ENCODE measurements at places on chromosomes 12 and 14. TPM values are rescaled to one million over a fixed set of nuclear protein-coding genes. Genes with fewer than 3 reads are reported as not detected.
A peak's percentile ranks its signal among the peaks of the same experiment; 100 is the strongest.

GRCh38 chr12:13198241-13198640 lies 1.7 kb downstream of the EMP1 start:
- DNase-seq: no peak
- no peaks in the 10 kb centered on the region for H3K27me3 ChIP-seq
- no peaks in the 10 kb centered on the region for H3K4me1 ChIP-seq
- no peak overlapping the region for H3K27ac ChIP-seq
- H3K36me3 ChIP-seq: no peaks in the 10 kb centered on the region

BBOF1 gene
- polyA plus RNA-seq: 13.4 TPM

DNA sequence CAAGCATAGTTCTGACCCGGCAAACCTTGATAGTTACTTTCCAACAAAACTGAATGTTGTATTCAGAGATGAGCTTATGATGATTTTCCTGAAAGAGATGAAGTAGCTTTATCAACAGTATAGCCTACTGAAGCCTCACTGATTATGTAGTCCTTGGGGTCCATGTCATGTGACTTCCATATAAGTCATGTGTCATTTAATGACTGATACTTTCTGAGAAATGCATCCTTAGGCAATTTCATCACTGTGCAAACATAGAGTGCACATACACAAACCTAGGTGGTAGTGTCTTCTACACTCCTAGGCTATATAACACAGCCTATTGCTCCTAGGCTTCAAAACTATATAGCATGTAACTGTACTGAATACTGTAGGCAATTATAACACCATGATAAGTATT lies 28.5 kb upstream of the TUBA1C start:
- peaks cover 46% of the 10 kb centered on the region for H3K4me1 ChIP-seq
- no peak for DNase-seq

- H3K4me3 ChIP-seq: no peak overlapping the region
- no peak overlapping the region for H3K27ac ChIP-seq
- peaks cover 8% of the 10 kb centered on the region for H3K4me1 ChIP-seq
- no peaks in the 10 kb centered on the region for H3K27me3 ChIP-seq
- H3K36me3 ChIP-seq: no peaks in the 10 kb centered on the region
- peak; percentile 77 for DNase-seq
Measured at GRCh38 chr12:106223485-106224354, 24.1 kb downstream of the CKAP4 start.

DNA sequence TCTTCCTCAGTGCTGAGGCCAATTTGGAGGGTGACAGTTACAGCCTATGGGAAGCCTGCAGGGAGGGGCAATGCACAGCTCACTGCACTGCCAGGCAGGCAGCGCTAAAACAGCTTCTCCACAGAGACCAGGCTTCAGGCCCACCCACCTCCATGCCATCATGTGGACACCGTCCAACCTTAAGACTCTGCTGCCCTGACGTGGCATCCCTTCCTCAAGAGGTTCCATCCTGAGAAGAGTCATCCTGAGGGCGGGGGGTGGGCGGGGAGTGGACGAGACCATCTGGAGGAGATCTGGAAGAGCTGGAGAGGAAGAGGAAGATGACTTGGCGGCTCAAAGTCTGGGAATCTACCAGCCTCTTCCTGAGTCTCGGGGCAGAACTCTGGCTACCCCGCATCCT lies 8.4 kb upstream of the ACVRL1 start:
- no peak overlapping the region for H3K27ac ChIP-seq
- H3K4me3 ChIP-seq: no peak overlapping the region
- H3K4me1 ChIP-seq: no peaks in the 10 kb centered on the region
- no peaks in the 10 kb centered on the region for H3K36me3 ChIP-seq
- no peak for DNase-seq
- H3K27me3 ChIP-seq: no peaks in the 10 kb centered on the region

DNA sequence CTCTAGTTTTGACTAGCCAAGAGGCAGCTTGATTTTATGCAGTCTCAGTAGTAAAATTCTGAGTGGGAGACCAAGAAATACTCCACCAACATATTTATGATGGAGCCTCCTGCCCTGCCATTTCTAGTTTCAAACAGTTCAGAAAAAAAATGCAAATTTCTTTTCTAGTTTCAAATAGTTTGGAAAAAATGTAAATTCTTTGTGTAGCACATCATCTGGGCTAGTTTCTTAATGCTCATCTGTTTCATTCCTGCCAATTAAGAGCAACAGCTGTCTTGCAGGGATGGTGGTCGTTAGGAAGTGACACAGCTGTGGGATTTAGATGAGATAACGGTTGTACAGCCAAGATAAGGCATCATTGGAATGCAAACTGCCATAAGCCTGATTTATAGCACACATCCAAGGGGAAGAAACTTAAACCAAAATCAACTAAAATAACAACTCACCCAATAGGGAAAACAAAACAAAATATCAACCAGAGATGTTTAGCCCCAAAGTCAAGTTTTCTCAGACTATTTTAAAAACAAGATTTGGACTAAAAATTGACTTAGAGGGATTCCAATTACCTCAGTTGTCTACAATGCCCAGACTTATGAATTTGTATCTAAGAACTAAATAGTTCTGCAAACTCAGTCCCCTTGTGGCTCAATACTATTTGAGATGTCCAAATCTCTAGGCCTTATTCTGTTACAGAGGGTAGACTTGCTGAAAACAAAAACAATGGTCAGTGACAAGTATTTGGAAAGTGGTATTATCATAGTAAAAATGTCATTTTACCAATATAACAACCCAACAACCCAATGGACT lies 291.3 kb upstream of the ATP2B1 start:
- no peak overlapping the region for H3K4me3 ChIP-seq
- no peaks in the 10 kb centered on the region for H3K4me1 ChIP-seq
- H3K36me3 ChIP-seq: no peaks in the 10 kb centered on the region
- no peak for DNase-seq

MRPS35 gene
- 22.0 TPM for polyA plus RNA-seq

DNA sequence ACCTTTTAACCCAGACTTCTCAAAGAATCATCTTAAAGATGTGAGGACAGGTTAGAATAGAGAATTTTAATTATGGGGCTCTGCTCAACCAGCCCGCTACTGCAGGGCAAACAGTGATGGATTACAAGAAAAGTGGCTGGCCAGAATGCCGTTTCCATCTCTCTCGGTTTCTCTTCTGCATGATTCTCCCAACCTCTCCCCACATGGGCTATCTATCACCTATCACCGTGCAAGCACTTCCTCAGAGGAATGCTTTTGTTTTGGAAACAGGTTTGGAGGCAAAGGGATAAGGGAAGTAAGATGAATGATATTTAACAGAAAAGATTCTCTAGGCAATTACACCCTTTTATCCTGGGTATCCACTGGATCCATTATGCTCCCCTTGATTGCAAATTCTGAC lies 37.4 kb upstream of the PHC1 start:
- no peak overlapping the region for H3K4me3 ChIP-seq
- no peaks in the 10 kb centered on the region for H3K36me3 ChIP-seq
- H3K27ac ChIP-seq: no peak overlapping the region

GARIN6 gene
- polyA plus RNA-seq: not detected

ARHGDIB gene
- polyA plus RNA-seq: 190 TPM

Data from adrenal gland (tissue), 19 donors.